DMS153 (cell line): ENCODE measurements at places on chromosomes 5 and 9.

GRCh38 chr9:8750639-8751051, 951.1 kb upstream of the DMAC1 start:
- DNase-seq, result no peak

DNA sequence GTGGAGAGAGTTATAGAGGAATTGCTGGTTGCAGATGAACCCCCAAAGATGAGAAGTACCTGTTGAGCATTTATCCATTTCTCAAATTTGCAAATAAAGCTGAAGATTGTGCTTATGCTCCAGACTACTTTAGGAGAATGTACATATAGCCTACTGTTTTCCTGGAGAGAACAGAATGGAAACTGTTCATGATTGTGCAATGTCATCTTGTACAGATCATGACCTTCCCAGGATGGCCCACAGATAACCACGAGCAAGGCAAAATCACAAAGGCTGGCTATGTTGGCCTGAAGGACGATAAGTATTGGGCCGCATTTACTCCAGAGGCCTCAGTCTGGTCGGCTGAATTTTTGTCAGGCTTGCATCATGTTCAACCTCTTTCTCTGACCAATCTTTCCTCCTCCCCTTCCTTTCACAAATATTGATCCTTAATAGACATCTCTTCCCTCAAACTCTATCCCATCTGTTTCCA, 28.5 kb upstream of the RICTOR start:
- no peak for DNase-seq

DNA sequence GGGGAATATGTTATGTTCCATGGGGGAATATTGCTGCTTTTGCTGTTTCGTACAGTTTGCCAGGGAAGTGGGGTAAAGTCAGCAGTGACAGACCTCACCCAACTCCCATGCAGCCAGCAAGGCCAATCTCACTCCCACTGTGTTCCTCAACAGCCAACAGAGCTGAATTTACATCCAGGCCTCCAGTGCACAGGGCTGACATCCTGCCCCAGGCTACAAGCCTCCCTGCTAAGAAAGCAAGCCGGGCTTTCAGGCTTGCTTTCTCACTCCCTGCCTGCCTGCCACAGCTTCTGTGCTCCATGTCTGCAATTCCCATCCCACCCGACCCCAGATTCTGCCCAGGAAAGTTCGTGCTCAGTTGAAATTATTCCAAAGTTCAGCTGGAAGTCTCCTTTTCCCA, 25.5 kb upstream of the SNCAIP start:
- DNase-seq, result no peak

GRCh38 chr9:1156794-1157550, 106.8 kb downstream of the DMRT2 start:
- DNase-seq, result no peak

DNA sequence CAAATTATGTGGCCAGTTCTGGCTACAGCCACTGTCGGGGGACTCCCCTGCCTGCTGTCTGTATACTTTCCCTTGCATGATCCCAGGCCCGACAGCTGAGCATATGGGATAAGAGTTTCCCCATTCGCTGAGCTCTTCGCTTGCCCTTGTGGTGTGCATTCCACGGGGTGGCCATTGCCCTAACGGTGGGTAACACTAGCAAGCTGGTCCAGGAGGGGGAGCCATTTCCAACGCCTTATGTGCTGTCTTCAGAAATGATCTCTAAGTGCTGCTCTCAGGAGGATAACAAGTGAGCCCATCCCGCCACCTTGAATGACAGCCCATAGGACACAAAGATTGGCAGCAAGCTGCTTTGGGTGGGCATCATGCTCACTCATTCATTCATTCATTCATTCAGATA, 190.9 kb downstream of the FSTL4 start:
- no peak for DNase-seq

GRCh38 chr5:74093561-74093960, 467.6 kb downstream of the ARHGEF28 start:
- no peak for DNase-seq

- DNase-seq, result no peak
Measured at GRCh38 chr5:38641003-38641402, 84.6 kb upstream of the LIFR start.
